ENCODE measurements at places on chromosomes 11 and 22.

DNA sequence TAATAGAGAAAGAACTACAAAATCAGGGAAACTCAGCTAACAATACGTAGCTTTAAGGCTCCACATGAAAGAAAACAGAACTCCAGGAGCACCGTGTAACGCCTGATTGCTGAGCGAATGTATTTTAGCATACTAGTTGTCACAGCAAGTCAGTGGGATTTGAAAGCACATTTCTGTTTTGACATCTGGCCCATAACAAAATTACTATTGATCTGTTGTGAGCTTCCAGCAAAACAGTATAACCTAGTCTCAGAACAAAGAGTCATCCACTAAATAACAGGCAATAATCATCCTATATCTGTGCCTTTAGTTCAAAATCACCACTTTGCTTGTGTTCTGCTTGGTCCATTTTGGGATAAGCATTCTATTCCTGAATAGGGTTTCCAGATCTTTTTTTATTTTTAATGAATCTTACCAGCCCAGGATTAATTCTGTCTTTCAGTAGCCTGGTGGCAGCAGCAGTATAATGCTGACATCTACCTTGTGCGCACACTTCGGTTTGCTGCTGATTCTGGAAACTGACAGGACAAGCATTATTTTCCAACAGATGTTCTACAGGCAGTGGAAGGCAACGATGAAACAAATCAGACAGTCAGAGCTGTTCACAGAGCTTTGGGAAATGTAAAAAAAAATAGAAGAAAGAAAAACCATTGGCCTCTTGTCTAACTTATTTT, 66.2 kb downstream of the CADM1 start:
- no peak for DNase-seq

GRCh38 chr22:17888855-17889254, 114.6 kb upstream of the BID start:
- no peak for DNase-seq

DNA sequence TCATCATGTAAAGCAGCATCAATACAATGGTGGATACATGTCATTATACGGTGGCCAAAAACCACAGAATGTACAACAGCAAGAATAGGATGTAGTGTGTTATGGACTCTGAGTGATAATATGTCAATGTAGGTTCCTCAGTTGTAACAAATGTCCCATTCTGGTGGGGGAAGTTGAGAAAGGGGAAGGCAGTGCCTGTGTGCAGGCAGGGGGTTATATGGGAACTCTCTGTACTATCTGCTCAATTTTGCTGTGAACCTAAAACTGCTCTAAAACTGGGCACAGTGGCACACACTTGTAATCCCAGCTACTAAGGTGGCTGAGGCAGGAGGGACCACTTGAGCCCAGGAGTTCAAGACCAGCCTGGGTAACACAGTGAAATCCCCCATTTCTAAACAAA, 5.9 kb downstream of the CHKA start:
- no peak for DNase-seq

GRCh38 chr22:23415490-23415851, 164.6 kb downstream of the IGLL1 start:
- no peak for DNase-seq

- peak; percentile 87 for DNase-seq
Observed at GRCh38 chr11:62905927-62906531, 15.1 kb downstream of the CHRM1 start.

- no peak for DNase-seq
Observed at GRCh38 chr11:45507916-45508315, 157.5 kb downstream of the CHST1 start.

DNA sequence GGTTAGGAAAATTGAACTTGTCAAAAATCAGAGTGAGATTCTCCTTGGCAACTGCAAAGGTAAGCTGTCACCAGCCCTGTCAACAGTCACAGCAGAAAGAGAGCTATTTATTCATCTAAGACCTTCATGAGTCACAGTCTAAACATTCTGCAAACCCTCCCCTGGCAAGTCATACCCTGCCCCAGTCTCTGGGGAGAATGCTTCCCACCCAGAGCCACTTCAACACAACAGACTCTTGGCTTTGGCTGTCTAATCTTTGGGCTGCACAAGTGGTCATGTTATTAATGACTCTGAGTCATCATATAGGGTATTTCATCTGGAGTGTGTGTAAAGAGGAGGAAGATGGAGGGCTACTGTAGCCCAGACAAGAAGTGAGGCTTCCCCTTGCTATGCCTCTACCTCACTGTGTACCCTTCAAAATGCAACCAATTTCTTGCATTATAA, 153.4 kb downstream of the CCDC34 start:
- DNase-seq: peak; percentile 56

DNA sequence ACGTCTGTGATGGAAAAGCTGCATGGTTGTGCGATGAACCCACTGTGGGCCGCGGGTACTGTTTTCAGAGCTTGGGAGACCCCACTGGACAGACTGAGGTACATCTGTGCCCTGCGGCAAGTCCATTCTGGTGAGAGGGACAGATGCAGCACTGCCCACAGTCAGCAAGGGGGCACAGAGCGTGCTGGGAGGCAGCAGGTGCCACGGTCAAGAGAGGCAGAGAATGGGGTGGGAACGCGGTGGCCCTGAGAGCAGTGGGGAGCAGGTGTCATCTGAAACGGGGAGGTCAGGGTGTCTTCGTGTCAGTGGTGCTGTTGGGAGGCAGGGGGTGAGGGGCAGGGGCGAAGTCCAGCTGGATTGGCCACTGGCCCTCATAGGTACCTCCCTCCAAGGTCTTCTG, 32.0 kb downstream of the TBC1D22A start:
- DNase-seq: no peak

DNA sequence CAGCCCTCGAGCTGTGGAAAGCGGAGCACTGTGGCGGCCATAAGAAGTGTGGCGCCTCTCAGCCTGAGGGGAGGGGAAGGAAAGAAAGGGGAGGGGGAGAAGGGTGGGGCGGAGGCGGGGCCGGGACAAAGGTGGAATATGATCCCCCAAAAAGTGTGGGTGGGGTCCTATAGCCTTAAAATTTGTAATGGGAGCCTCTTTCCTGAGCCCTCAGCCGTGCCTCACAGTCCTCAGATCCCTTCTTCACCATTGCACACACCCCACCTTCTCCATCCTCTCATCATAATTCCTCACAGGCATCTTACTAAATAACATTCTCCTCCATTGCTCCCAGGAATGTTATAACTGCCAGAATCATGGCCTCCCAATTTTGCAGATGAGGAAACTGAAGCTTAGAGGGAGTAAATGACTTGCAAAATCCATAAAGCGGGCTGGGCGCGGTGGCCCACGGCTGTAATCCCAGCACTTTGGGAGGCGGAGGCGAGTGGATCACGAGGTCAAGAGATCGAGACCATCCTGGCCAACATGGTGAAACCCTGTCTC, 600 bp upstream of the RAB6A start:
- no peak for DNase-seq

DNA sequence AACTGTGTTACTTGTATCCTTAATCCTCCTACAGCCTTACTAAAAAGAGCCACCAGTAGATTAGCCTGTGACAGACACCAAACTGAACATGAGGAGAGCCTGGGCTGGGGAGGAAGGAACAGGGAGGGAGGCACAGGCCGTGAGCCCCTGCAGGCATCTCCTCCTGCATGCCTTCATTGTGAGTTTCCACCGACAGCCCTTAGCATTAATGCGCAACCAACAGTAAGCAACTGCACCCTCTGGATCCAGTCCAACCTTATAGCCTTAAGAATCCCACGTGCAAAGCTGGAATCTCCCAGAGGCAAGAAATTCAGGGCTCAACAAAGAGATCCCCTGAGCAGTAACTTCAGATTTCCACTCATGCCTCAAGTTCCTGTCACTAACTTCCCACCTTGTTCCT, 84.6 kb downstream of the ETS1 start:
- DNase-seq: no peak

- DNase-seq: peak; percentile 65
Observed at GRCh38 chr11:76215941-76216340, 9.6 kb upstream of the WNT11 start.

- no peak for DNase-seq
Observed at GRCh38 chr11:114060392-114061047, 1.0 kb downstream of the ZBTB16 start.

DNA sequence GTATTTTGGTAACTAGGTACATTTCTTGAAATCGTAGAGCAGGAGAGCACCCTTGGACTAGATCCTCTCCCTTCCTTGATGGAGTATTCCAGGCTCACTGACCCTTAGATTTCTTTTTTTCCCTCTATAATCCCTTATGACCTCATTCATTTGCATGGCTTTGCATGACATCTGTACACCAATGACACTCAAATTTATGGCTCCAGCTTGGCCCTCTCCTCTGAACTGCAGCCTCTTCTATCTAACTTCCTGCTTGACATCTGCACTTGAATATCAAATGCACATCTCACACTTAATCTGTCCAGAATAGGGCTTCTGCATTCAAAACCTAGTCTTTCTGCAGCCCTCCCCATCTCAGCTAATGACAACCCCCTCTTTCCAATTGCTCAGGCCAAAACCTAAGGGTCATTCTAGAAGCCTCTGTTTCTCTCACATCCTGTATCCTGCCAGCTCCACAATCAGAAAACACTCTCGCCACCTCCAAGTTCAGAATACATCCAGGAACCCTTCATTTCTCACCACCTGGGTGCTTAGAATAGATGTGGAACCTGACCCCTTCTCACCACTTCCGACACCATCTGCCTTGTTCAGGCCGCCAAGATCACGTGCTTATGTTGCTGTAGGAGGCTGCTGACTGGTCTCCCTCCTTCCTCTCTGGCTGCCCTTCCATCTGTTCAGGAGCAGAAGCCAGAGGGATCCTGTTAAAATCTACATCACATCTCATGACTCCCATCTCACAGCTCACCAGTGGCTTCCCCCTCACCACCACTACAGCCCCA, 138.9 kb upstream of the MTNR1B start:
- DNase-seq: no peak

- DNase-seq: no peak
Observed at GRCh38 chr11:108663154-108663877, 1.6 kb upstream of the DDX10 start.

- DNase-seq: no peak
Observed at GRCh38 chr22:19892257-19892879, 37.7 kb upstream of the GNB1L start.

GRCh38 chr11:72405009-72405408, 29.3 kb downstream of the CLPB start:
- no peak for DNase-seq

DNA sequence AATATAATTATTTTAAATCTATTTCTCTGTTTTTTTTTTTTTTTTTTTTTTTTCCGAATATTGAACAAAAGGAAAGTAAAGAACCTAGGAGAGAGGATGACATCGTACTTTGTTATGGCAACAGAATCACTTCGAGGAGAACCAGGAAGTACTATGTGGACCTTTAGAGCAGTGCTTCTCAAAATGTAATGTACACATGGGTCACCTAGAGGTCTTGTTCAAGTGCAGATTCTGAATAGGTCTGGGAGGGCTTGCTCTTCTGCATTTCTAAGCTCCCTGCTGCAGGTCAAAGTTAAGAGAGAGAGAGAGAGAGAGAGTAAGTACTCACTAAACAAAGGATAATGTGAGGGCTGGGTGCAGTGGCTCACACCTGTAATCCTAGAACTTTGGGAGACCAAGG, 419.5 kb upstream of the TENM4 start:
- DNase-seq: no peak

- no peak for DNase-seq
Observed at GRCh38 chr11:126743628-126744027, 256.9 kb downstream of the KIRREL3 start.

DNA sequence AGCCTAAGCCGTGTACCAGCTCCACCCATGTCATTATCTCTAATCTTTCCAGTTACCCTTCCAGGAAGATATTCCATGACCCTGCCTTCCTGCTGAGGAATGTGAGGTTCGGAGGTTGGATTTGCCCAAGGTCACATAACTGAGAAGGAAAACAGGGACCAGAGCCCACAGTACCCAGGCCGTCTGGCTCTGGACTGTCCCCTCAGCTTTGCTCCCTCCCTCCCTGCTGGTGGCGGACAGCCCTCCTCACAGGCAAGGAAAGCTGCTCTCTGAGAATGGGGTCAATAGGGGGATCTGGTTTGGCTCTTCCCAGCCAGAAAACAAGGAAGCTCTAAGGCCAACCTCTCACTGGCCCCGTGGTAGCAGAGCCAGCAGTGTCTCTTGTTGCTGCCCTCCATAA, 63.3 kb downstream of the SYN3 start:
- no peak for DNase-seq

- DNase-seq: peak; percentile 48
Observed at GRCh38 chr11:126355926-126356897, 726 bp downstream of the ST3GAL4 start.

GRCh38 chr11:69434471-69434931, 47.0 kb upstream of the LINC01488 start:
- DNase-seq: no peak

- DNase-seq: no peak
Observed at GRCh38 chr11:106480581-106481190, 403.2 kb downstream of the AASDHPPT start.

DNA sequence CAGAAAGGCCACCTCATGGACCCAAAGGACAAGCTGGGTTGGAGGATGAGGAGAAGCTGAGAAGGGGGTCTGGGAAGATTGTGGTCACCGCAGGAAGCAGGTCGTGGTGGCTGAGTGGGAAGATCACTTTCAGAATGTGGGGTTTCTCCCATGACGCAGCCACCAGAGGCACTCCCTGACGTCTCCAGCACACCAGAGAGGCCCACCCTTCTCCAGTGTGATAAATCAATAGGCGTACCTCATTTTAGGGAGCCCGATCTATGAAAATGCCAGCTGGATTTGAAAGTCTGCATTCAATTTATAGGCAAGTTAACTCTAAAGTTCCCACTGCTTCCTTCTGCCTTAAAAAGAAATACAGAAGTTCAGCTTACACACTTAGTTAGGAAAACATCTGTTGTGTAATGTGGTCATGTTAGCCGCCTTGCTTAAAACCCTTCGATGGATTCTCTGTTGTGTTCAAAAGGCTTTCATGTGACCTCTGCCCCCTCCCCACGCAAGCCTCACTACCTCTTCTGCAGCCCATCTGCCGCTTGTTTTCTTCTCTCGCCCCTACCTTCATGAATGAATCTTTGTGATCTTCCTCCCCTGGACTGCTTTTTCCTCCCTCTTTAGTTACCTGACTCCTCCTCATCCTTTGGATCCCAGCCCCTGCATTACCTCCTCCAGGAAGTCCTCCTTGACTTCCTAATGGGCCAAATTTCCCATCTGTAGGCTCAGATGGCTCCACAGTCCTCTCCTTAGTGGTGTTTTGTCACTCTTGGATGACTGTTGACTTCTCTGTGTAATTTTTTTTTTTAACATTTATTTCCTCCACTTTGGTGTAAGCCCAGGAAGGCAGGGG, 10.7 kb downstream of the TSPAN18 start:
- no peak for DNase-seq

- peak; percentile 82 for DNase-seq
Observed at GRCh38 chr22:41888627-41889200, 26.2 kb downstream of the SHISA8 start.

GRCh38 chr22:23473901-23474300, 106.2 kb downstream of the IGLL1 start:
- DNase-seq: no peak
